ENCODE measurements at places on chromosomes 6 and 20. TPM values are rescaled to one million over a fixed set of nuclear protein-coding genes. Genes with fewer than 3 reads are reported as not detected.

NUDT3 gene
- total RNA-seq, result 24.1 TPM

- DNase-seq, result no peak
These were observed 71.5 kb upstream of the HDAC2 start for GRCh38 chr6:114042267-114043016.

DNA sequence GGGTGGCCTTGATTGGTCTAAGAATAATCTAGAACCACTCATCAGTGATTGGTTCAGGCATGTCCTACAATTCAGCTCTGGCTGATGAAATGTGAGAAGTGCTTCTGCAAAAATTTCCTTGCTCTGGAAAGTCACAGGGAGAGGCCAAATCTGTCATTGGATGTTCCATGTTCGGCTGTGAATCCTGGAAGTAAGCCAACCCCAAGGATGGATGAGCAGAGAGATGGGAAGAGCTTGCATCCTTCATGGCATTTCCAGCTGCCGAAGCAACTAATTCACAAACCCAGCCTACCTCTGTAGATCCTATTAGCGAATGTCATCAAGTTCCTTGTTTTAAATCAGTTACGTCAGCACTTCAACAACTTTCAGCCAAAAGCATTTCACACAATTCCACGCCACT lies 187.2 kb upstream of the SOX4 start:
- DNase-seq, result no peak

GRCh38 chr6:40848038-40848437 lies 191.0 kb downstream of the UNC5CL start:
- DNase-seq, result no peak

GRCh38 chr20:46970937-46971630 lies 76.4 kb downstream of the EYA2 start:
- no peak for DNase-seq
